ENCODE measurements at places on chromosomes 7 and 10.

DNA sequence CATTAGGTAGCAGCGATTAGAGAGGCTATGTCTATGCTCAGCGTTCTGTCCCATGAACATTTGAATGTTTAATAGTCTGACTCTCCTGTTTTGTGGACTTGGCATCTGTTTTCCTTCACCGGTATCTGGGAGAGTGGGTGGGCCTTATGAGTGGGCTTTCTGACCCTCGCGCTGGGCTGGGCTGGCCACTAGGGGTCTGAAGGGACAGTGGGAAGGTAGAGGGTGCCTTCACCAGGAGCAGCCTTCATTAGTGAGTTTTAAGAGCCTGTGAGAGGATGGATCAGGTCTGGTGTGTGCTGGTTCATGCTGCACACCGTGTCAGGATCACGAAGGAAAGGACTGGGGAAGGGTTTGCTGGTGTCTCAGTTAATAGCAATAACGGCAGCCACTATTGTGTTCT lies 33.4 kb downstream of the DCLRE1A start:
- no peak for DNase-seq

GRCh38 chr7:34776748-34777358 lies 118.8 kb downstream of the NPSR1 start:
- DNase-seq = no peak

DNA sequence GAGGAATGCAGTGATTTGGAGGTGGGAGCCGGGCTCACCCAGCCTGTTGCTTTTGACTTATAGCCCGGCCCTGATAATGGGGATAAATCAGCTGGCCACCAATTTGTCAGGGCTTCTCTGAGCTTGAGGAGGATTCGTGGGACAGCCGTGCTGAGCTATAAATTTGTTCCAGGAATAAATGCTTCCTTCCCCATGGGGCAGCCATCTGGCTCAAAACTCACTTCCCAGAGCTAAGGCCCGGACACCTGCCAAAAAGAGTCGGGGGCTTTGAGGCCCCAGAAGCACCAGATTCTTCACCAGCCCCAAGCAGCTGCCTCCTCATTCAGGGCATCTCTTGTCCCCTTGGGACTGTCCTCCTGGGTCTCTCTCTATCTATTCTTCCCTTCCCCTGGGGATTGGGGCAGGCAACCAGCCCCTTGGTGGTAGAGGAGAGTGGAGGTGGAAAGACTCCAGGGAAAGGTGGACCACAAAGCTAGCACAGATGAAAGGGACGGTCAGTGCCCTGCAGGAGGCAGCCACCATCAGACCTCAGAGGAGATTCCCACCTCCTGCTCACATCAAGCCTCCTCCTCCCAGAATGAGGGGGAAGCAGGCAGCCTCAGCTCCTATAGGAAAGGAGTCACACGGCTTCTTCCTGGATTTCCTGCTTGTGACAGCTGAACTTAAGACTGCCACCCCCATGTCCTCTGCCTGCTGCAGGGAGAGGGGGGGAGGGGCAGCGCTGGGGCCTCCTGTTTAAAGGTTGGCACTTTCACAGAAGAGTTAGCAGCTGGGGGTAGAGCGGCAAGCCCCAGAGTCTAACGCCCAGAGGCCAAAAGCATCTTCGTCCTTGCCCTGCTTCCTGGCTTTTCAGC lies 44.2 kb upstream of the LRRC4 start:
- DNase-seq = peak; percentile 72

- no peak for DNase-seq
Observed at GRCh38 chr7:76054123-76055120, 6.5 kb downstream of the MDH2 start.

GRCh38 chr10:124072106-124072505 lies 21.3 kb downstream of the CHST15 start:
- DNase-seq = no peak

DNA sequence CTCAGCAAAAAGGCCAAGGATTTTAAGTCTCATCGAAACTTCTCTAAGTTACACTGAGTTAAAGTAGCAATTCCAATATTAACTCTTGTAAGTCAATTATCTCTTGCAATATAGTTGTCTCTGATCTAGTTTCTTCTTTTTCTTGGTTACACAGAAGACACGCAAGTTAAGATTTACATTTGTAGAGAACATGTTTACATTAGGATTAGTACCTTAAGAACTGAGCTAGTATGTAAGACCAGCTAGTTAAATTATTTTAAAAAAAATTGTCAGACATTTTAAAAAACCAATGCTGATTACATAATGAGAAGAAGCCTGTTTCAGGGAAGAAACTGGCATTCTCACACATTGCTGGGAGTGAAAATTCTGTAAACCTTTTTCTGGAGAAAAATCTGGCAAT lies 31.4 kb downstream of the FRA10AC1 start:
- no peak for DNase-seq

- no peak for DNase-seq
Observed at GRCh38 chr7:83701736-83702135, 52.8 kb upstream of the SEMA3E start.

- DNase-seq = no peak
Observed at GRCh38 chr7:108051454-108051853, 48.5 kb upstream of the LAMB1 start.

DNA sequence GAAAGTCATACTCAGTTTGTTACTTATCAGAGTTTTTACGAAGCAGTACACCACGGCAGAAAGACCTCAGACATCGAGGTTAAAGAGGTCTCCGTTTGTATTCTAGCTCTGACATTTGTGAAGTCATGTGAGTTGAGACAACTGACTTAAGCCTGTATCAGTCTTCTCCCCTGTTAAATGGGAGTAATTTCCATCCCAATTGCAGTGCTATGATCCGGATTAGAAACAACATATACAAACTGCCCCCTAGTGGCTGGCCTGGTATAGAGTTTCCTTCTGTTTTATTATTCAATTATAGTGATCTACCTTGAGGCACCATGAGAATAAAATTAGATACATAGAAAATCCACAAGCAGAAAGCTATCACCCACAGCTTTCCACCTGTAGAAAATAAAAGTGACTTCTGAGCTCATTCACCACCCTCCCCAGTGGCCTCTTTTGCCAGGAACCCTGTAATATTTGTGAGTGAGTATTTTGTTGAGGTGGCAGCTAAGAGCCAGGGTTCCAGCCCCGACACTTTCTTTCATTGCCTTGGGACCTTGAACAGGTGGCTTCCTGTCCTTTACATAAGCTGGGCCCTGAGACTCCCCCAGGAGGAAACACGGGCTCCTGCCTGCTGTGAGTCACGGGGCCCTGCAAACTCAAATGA lies 607.2 kb upstream of the MGMT start:
- DNase-seq = no peak

GRCh38 chr7:54439391-54439790 lies 102.8 kb upstream of the VSTM2A start:
- no peak for DNase-seq

- DNase-seq = no peak
Observed at GRCh38 chr7:148230296-148230695, 360.3 kb upstream of the C7orf33 start.

DNA sequence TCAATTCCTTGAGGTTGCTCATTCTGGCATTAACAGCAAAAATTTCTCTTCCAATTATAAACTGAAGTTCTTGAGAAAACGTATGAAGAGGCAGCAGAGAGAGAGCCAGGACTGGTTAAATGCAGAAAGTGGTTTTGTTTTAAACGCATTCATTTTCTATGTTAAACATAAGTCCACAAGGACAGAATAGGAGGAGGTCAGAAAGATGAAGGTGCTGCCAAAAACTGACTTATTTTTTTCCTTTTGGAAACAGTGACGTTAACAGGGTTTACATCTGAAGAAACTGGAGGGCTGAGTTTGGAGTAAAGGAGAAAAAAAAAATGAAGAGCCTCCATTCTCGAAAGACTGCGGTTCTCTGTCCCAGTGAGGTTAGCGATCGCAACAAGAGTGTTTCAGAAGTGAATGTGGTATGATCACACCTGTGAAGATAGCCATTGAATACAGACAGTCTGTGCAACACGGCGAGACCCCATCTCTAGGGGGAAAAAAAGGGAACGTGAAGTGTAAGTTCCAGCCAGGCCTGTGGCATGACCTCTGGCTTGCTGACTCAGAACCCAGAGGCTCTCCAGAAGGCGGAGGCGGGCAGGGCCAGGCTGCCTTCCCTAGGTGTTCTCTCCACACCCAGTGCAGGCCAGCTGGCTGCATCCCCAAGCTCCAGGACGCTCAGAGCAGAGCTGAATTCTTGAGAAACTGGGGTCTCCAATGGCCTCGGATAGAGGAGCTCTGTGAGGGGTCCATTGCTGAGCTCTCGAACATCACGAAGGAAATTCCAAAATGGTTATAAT lies 84.0 kb downstream of the CHST15 start:
- DNase-seq = no peak

- DNase-seq = no peak
Observed at GRCh38 chr7:150569245-150569955, 2.2 kb downstream of the GIMAP4 start.

- no peak for DNase-seq
Observed at GRCh38 chr10:123455861-123456260, 210.3 kb upstream of the GPR26 start.

- DNase-seq = no peak
Observed at GRCh38 chr7:1238450-1238882, 5.8 kb downstream of the UNCX start.

GRCh38 chr10:25604591-25604990 lies 329.4 kb upstream of the MYO3A start:
- DNase-seq = peak; percentile 46

DNA sequence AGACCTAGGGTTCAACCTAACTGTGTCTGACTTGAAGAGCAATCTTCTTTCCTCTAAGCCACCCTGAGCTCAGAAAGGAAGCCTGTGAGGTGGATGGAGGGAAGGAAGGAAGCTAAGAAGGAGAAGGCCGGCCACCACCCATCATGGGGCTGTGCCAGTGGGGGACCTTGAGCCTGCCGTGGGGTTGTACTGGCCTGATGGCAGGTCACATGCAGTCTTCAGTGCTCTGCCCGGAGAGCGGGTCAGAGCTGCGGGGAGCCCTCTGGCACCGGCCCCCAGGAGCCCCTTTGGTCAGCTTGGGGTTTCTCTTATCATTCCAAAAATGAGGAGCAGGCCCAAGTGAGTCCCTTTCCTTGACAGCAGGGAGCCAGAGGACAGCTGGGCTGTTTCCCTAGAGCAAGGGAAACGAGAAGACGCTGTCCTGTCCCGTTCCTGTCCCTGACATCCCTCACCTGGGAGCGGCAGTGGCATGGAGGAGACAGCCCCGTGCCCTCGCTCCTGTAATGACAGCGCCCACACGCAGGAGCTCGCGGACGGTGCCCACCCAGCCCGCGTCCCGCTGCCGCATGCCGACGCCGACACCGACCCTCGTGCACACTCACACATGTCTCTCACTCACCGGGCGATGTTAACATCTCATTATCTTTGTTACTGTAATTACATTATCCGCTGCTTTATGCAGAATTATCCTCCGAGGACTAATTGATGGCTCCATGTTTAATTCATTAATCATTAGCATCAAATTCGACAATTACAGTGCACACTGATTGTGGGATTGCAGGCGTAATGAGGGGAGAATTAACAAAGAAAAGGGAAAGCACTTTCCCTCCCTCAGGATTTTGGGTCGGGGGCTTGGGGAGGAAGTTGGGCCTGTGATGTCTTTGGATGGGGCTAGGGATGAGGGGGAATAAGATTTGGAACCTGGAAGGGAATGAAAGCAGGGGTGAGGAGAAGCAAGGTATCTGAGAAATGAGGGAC lies 31.3 kb downstream of the GBX1 start:
- no peak for DNase-seq

- peak; percentile 58 for DNase-seq
Observed at GRCh38 chr7:2354939-2355704, 495 bp downstream of the EIF3B start.

DNA sequence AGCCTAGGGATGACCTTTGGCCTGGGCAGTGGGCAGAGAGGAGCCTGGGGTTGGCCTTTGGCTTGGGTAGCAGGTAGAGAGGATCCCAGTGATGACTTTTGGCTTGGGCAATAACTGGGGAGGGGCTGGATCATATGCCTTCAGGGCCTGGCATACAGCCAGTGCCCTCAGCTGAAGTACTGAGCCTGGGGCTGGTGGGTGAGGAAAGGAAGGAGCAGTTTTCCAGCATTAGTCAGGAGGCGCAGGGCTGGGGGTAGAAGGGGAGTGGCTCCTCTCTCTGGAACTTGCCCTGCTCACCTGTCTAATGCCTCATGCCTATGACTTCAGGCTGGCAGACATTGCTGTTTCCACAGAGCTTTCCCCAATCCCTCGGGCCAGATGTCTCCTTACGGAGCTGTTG lies 15.2 kb upstream of the COMTD1 start:
- DNase-seq = no peak

- DNase-seq = no peak
Observed at GRCh38 chr7:38068461-38068860, 109.6 kb upstream of the STARD3NL start.

GRCh38 chr7:137847568-137848050 lies 835 bp upstream of the DGKI start:
- peak; percentile 24 for DNase-seq

GRCh38 chr10:30943451-30943850 lies 88.2 kb downstream of the ZNF438 start:
- DNase-seq = no peak

DNA sequence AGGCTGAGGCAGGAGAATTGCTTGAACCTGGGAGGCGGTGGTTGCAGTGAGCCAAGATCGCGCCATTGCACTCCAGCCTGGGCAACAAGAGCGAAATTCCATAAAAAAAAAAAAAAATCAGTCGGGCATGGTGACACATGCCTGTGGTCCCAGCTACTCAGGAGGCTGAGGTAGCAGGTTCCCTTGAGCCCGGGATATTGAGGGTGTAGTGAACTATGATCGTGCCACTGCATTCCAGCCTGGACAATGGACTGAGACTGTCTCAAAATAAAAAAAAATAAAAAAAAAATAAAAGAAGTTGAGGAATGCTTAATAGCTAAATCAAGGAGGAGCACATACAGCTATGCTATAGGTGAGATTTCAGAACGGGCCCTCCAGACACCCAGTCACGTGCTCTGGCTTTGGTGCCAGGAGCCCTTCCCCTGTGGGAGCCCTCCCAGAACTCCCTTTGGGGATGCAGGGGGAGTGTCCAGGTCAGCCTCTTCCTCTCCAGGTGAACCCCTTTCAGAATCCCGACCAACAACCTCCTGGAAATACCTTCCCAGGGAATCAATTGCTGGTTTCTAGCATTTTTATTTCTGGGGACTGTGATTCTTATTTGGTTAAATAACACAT lies 42.9 kb upstream of the CTBP2 start:
- DNase-seq = no peak

GRCh38 chr7:5754981-5755599 lies 26.4 kb downstream of the RNF216 start:
- DNase-seq = no peak

GRCh38 chr7:94195201-94195600 lies 191.0 kb upstream of the BET1 start:
- no peak for DNase-seq

- no peak for DNase-seq
Observed at GRCh38 chr10:9602998-9603397, 1414.7 kb upstream of the CELF2 start.
